IPS DF 19.7 (cell line): ENCODE measurements at places on chromosomes 7 and 10.

- DNase-seq: no peak
These were observed 103.8 kb downstream of the NKX6-2 start for GRCh38 chr10:132681858-132682755.

GRCh38 chr10:127840884-127841283, 51.9 kb downstream of the CLRN3 start:
- DNase-seq: no peak

- DNase-seq: no peak
These were observed 12.7 kb upstream of the MACC1 start for GRCh38 chr7:20229646-20230500.

DNA sequence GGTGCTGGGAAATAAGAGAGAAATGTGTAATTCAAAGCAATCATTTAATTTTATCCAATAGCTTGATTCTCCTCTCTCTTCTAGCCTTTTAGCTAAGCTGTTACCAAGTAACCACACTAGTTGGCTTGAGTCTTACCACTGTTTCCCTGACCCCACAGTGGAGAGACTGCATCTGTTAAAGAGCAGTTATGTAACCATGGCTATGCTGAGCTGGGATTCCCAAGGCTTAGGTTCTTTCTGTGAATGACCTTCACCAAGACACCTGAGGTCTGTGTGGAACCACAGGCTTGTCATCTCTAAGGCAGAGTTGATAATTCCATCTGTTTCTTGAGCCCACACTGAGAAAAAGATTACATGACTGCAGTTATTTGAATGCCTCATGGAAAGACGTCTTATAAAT, 47.7 kb upstream of the ATRNL1 start:
- DNase-seq: no peak

DNA sequence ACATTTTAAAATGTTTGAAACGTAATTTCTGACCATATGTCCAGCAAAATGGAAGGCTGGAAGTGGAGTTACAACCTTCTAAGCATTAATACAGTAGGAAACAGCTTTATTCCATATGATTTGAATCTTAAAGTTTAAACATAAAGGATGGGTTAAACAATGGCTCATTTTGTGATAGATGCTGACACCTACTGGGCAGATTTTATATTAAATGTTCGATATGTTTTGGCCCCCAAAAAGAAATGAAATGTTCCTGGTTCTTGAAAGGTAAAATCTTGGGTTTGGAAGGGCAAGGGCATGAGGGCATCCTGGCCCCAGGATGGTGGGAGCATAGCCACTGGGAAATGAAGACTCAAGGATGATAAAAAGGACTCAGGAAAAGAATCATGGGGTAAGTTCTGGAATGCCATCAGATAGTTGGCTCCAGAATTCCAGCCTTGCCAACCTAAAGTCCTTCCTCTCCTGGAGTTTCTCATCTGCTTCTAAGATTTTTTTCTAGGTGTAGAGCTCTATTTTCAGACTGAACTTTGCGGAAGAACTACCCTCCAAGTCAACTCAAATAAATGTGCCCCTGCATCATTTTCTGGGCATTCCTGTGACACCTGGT, 34.6 kb upstream of the SLC35G1 start:
- DNase-seq: no peak

- DNase-seq: no peak
These were observed 33.3 kb upstream of the SH2B2 start for GRCh38 chr7:102253066-102253972.

- DNase-seq: no peak
These were observed 30.5 kb upstream of the SLC18A3 start for GRCh38 chr10:49579621-49580020.

DNA sequence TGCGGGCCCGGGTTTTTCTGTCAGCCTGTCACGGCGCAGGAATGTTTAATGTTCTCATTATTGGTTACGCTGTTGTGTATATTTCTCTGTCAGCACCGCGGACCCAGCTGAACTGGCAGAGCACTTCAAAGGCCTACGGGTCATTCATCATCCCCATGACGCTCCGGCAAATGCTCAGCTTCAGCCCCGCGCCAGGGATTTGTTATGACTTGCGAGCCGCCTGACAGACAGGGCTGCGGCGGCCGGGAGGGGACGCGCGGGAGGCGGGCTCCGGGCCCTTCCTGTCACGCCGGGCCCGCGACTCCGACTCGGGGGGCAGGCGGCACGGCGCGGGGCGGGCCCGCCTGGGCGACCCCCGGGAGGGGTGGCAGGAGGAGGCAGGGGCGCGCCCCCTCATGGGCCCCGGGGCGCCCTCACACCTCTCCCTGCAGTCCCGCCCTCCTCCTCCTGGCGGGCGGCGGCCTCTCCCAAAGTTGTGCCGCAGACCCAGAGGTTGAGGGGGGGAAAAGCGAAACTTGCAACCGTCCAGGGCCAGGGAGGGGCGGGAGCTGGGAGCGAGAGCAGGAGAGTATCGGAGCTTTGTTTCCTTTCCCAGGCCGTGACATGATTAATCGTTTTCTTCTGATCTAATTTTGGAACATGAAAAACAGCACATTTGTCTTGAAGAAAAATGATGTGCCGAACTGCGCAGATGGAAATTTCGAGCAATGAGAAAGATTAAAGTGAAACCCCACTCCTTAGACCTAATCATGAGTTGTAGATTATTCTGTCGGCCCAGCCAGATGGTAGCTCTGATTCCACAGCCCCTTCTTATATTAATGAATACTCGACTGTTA, 59.3 kb upstream of the COMTD1 start:
- DNase-seq: no peak

DNA sequence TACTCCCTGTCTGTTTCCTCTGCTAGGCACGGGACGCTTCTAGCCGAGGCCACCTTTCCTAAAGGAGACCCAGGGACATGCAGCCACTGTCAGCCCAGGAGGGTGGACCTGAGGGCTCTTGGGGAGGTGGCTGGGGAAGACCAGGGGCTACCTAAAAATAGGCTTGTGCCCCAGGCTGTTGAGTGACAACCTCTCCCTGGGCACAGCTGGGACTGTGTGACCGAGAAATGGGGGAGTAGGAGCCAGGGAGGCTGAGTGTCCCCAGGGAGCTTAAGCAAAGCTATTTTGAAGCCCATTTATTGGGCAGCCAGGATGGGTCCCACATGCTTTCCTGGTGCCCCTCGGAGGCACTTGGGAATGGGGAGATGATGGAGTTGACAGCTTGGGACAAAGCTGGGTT, 63.8 kb downstream of the CALML3 start:
- DNase-seq: no peak

- no peak for DNase-seq
These were observed 1.5 kb upstream of the JAKMIP3 start for GRCh38 chr10:132064082-132064755.

GRCh38 chr7:12056381-12056780, 154.7 kb upstream of the TMEM106B start:
- no peak for DNase-seq

GRCh38 chr10:77710081-77710551, 72.5 kb upstream of the KCNMA1 start:
- DNase-seq: no peak
